Activated CD4-positive, alpha-beta T cell treated with anti-CD3 and anti-CD28 coated beads for 36 hours (primary cell): ENCODE measurements at places on chromosomes 7 and 10.

DNA sequence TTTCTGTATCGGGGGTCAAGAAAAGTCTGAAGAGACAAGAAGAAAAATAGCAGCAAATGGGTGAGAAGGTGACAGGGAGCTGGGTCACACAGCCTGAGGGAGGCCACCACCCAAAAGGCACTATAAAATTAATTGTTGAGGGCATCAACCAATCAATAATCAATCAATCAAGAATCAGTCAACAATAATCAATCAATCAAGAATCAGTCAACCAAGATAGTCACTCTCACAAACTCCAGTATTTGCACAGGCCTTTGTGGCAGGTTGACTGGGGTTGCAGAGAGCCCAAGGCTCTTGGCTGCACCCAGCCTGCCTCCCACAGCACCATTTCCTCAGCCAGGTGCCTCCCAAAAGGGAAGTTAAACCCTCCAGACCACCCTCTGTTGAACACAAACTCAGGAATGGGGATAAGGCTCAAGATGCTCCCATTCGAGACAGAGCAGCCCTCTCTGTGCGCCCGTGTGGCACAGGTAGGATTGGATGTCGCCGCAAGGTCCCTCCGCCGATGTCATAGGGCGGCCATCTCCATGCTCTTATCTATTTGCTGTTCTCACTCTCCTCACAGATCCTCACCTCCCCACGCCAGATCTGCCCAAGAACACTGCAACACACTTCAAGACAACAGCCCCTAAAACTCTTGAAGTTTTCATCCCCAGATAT is 64.0 kb downstream of the TNS3 start:
- no peak for DNase-seq

- no peak for DNase-seq
Observed at GRCh38 chr10:88477343-88478085, 105.6 kb downstream of the RNLS start.

- no peak for DNase-seq
Observed at GRCh38 chr10:124415210-124415609, 3.5 kb downstream of the OAT start.

DNA sequence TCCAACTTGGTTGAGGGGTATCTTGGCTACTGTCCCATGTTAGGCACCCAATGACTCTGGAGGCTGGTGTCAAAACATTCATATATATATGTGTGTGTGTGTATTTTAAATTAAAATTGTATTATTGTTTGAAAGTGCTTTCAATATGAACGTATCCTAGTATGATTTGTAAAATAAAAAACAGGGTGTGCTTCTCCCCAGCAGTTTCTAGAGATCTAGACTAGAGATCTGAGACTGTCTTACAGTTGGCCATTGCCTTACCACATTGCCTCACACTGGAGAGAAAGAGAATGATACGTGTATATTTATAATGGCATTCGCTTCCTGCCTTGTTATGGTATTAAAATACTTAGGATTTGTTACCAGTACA is 1.2 kb downstream of the BAG3 start:
- DNase-seq: no peak

- no peak for DNase-seq
Observed at GRCh38 chr7:30465046-30465810, 13.4 kb downstream of the NOD1 start.

- no peak for DNase-seq
Observed at GRCh38 chr7:105210721-105211205, 178.0 kb downstream of the SRPK2 start.

GRCh38 chr10:59750155-59750945 is 2.9 kb downstream of the MRLN start:
- no peak for DNase-seq

- no peak for DNase-seq
Observed at GRCh38 chr7:80131675-80132435, 2.8 kb upstream of the GNAI1 start.

- DNase-seq: no peak
Observed at GRCh38 chr10:73989594-73990150, 8.2 kb upstream of the VCL start.

- no peak for DNase-seq
Observed at GRCh38 chr10:29132551-29133111, 156.2 kb upstream of the LYZL1 start.

DNA sequence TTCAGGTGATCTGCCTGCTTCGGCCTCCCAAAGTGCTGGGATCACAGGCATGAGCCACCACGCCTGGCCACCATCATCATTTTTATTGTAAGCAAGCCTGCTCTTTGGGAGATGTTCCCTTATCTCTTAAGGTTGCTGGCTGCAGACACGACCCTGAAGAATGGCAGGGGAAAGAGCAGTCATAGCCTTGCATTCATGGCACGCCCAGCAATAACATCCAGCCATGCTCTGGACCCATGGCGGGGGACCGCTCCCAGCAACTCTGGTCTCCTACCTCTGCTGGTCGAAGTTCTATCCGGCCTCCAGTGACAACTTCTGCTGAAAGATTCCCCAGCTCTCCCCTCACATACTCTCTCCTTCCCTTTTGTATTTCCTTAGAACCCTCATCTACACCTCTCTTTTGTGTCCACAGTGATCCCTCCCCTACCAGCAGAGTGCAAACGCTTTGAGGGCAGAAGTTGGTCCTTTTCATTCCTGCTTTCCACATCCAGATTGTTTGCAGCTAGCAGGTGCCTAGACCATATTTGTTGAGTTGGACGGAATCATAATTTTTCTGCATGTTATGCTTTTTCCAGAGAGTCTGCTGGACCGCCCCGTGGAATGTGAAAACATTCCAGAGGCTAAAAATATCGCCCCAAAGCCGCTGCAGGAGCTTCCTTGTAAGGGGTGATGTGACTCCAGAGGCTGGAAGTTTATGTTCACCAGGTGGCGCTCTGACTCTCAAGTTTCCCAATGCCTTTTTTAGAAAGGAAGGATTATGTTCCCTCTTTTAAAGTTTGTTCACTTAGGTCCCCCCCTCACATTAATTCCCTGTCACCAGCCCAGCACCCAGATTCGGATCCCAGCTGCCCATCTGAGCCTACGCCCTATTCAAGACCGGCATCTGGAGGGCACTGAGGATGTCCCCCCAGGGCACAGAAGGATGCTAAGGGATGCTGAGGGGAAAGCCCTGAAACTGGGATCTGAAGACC is 4.3 kb upstream of the MARVELD1 start:
- peak; percentile 66 for DNase-seq

DNA sequence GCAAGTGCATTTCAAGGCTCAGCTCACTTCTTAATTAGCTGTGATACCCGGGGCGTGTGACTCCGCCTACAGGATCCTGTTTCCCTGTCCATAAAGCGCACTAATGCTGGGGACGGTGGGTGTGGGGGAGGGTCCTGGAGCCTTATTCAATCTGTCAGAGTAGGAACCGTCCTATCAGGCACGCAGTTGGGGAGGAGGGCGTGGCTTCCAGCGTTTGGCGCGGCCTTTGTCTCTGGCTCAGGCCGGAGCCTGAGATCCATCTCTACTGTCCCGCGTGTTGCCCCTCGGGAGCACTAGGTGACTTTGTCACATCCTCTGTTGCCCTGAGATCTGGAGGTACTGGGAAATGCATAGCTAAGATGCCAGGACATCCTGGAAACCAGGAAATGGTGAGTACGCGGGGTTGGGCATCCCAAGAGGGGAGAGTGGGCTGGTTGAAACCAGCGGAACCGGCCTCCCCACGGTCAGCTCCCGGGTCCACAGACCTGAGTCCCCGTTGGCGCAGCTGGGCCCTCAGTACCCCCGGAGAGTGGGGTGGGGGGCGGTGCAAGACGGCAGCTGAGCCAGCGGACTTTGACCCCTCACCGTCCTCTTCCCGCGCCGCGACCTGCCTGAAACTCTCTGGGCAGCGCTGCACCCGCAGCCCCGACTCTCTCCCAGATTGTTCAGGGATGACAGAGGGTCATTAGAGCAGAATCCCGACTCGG is 104.4 kb upstream of the ZNF92 start:
- DNase-seq: peak; percentile 77

GRCh38 chr7:50308203-50308531 is 3.7 kb downstream of the IKZF1 start:
- peak; percentile 34 for DNase-seq

GRCh38 chr7:21041666-21042065 is 255.0 kb upstream of the SP8 start:
- no peak for DNase-seq

- DNase-seq: no peak
Observed at GRCh38 chr7:88115816-88116215, 104.0 kb downstream of the SRI start.

DNA sequence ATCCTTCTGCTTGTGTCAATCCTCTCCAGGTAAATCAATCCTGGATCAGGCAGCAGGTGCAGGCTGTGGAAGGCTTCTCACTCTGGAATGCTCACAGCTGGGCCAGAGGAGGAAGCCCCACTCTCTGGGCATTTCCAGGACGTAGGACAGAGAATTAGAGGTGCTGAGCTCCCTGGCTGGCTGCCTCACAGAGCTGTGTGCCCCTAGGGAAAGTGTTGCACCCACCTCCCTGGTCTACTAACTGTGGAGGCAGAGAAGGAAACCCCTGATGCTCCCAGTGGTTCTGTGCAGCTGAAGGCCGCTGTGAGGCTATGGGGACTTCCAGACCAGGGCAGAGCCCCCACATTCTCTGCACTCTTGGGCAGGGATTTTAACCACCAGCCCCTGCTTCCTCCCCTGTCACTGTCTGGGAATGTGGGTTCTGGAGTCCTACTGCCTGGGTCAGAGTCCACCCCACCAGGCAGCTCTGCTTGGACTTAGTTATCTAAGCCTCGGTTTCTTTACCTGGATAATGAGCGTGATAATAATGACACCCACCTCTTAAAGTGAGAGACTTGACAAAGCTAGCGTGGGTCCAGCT is 73.5 kb upstream of the EEPD1 start:
- DNase-seq: no peak

DNA sequence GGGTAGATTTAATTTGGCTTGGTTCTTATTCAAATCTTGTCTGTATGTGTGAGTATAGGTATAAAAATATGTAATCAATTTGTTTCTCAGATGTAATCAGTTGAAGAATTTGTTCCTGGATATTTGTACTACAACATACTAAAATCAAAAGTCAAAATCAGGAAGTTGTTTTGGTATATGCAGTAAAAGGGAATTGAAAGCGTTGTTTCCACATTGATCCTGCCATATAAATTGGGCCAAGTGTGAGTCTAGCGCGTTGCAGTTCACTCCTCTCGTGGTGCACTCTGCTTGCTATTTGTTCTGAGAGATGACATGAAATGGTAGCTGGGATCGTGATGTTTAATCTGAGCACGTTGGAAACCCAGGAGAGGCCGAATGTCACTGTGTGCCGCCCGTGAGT is 55.9 kb downstream of the SHH start:
- DNase-seq: no peak

DNA sequence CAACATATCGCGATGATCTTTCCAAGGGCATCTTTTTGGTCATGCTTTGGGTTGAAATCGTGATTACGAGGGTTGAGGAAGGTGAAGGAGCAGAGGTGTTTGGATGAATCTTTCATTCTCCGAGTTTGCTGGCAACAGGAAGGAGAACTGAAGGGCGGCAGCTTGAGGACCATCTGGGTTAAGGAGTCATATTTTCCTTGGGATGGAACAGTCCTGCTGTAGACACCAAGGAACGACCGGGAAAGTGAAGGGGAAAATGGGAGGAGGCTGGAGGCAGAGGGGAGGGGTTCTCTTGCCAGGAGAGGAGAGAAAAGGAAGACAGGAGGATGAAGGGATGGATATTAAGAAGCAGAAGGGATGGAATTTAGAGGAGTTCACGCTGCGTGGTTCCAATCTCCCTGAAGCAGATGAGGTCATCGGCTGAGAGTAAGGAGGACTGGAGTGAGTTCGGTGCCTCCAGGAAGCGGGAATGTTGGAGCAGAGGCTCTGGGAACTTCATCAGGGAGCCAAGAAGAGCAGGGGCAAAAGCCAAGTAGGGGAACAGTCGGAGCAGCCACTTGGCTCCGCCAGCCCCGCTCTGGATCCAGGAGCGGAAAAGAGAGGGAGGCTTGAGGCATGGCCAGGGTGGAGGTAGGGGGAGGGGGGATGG is 116.6 kb upstream of the GALNT17 start:
- DNase-seq: no peak

GRCh38 chr10:62812672-62813439 is 3.3 kb downstream of the EGR2 start:
- peak; percentile 8 for DNase-seq

DNA sequence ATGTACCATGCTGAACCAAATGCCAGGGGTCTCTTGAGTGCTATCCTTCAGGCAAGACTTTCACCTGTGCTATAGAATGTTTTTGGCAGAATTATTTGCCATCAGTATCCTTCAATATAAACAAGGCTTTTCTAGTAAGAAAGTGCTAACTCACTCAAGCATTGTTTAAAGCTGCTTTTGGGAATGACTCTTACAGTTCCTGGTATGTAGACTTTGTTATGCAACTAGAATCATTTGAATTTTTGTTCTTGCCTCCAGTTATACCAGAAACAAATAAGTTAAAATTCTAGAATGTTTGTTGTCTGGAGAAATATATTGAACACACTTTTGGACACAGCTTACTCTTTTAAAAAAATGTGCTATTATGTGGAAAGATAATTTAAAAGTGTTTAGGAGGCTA is 39.5 kb upstream of the RTKN2 start:
- no peak for DNase-seq

DNA sequence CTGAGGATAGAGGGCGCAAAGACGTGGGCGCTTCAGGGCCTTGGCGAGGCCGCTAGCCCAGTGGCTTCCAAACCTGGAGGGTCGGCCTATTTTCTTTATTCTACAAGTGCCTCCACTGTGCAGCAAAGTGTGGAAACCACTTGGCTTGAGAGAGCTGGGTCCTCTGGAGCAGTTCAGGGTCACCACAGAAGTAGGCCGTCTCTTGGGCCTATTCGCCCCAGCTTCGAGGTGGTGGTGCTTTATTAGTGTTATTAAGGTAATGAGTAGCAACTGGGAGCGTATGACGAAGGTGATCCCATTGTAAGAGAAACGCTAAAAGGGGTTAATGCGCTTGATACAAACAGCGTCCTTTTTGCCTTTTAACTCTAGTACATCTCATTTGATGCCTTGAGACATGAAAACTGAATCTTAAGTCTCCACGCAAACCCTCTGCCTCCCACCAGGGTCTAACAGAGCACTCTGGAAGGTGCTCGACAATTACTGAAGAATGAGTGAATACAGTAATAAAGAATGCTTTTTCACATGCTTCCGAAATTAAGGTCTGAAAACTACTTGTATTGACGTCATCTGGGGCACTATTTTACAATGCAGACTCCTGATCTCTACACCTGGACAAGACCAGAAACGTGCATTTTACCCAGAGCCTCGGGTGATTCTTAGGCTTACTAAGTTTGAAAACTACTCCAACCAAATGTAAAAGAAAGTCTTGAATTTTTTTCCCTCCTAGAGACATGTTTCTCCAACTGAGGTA is 647 bp upstream of the GSAP start:
- DNase-seq: no peak

DNA sequence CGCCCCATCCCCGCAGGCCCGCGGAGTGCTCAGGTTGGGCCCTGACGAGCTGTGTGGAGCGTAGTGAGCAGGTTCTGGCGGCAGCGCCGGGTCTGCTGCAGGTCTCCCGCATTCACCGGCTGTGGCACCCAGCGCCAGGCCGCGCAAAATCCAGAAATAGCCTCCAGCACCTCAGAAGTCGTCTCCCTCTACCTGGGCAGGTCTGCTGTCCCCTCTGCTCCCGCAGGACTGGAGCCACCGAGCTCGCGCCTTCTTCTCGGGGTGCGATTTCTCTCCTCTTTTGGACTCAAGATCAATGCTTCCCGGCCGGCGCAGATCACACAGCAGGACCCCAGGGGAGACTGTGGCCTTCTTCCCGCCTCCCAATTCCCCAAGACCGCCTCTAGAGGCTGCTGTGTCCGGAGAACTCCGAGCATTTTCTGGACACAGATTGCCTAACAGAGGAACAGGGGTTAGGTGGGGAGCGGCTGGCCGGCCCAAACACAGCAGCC is 8.4 kb downstream of the TLX1 start:
- DNase-seq: peak; percentile 27
